CD4-positive, alpha-beta T cell (primary cell): ENCODE measurements at places on chromosomes 5 and 9.

GRCh38 chr5:9601055-9601739 lies 29.0 kb downstream of the TAS2R1 start:
- DNase-seq: no peak

DNA sequence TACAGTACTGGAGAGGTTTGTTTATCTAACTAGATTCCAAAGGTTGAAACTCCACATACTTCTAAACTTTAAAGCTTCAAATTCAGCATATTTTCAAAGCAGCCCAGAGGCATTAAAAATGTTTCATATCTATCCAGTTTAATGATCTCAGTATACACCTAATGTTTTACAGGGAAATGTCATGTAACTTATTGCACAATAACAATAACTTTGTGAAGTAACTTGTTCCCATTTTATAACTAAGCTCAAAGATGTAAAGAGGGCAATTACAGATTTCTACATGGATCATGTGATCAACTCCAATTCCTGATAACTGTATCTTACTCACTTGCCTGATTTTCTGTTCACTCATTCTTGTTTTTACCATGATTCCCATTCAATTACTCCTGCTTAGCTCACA lies 610.0 kb downstream of the TAF11L14 start:
- no peak for DNase-seq

DNA sequence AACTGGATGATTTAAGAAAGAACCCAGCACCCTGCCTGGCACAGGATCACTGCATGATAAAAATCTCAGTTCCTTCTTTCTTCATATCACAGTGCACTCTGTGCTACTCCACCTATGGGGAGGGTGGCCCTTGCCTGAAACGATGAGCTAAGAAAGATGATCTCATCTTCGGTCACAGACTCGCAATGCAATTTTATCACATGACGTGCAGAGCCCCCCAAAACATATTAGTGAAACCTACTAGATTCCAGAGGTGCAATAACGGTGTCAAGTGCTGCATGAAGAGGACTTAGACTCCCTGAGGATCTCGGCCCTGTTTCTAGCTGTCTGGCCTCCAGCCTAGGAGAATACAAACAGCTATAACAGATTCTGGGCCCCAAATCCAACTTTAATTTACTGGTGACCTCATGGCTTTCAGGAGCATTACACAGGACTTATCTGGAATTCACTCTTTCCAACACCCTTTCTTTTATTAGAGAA lies 104.0 kb downstream of the EBF1 start:
- no peak for DNase-seq

GRCh38 chr5:160375701-160376100 lies 5.3 kb upstream of the C1QTNF2 start:
- DNase-seq: no peak

- DNase-seq: no peak
Observed at GRCh38 chr5:6466975-6467567, 18.4 kb downstream of the UBE2QL1 start.

- no peak for DNase-seq
Observed at GRCh38 chr9:107613321-107613720, 123.8 kb upstream of the KLF4 start.

GRCh38 chr5:157924931-157925729 lies 66.2 kb upstream of the CLINT1 start:
- no peak for DNase-seq

DNA sequence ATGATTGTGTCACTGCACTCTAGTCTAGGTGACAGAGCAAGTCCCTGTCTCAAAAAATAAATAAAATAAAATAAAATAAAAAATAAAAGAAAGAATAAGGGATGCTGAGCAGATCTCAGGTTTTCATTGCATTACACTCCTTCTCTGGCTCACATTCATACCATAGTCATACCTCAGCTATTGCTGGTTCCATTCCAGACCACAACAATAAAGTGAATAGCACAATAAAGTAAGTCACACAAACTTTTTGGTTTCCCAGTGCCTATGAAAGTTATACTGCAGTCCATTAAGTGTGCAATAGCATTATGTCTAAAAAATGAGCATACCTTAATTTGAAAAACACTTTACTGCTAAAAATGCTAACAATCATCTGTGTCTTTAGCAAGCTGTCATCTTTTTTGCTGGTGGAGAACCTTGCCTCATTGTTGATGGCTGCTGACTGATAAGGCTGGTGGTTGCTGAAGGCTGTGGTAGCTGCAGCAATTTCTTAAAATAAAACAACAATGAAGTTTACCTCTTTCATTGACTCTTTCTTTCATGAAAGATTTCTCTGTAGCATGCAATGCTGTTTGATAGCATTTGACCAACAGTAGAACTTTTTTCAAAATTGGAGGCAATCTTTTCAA lies 415.7 kb downstream of the ZNF608 start:
- DNase-seq: no peak

- no peak for DNase-seq
Observed at GRCh38 chr9:22241611-22242010, 205.0 kb upstream of the DMRTA1 start.

GRCh38 chr9:105138306-105138801 lies 106.1 kb upstream of the SLC44A1 start:
- DNase-seq: no peak
